ENCODE measurements at places on chromosomes 11 and 22. TPM values are rescaled to one million over a fixed set of nuclear protein-coding genes. Genes with fewer than 3 reads are reported as not detected.

Gene OR5P2
- total RNA-seq: not detected

Gene TCN1
- total RNA-seq: not detected

- no peak for DNase-seq
These were observed 95.5 kb downstream of the SPON1 start for GRCh38 chr11:14058061-14058460.

Gene CRYBA4
- total RNA-seq: not detected

Gene DDX25
- not detected for total RNA-seq

- no peak for DNase-seq
These were observed 16.5 kb upstream of the WT1 start for GRCh38 chr11:32451808-32452207.

DNA sequence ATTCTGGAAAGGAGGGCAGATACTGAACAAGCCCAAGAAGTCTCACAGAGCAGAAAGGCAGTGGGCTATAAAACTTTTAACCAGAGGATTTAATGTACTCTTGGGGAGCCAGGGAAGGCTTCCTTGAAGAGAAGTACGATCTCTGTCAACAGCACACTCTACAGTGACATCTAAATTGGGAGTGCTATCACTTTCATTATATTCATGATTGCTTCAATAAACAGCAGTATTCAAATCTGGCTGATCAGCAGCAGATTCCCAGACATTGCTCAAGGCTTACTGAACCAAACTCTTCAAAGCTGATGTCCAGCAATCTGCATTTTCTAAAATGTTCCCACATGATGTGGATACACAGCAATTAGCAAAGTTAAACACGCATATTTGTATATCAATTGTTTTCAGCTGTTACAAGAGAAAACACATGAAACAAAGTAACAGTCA is 44.2 kb downstream of the SYTL2 start:
- DNase-seq: no peak

DNA sequence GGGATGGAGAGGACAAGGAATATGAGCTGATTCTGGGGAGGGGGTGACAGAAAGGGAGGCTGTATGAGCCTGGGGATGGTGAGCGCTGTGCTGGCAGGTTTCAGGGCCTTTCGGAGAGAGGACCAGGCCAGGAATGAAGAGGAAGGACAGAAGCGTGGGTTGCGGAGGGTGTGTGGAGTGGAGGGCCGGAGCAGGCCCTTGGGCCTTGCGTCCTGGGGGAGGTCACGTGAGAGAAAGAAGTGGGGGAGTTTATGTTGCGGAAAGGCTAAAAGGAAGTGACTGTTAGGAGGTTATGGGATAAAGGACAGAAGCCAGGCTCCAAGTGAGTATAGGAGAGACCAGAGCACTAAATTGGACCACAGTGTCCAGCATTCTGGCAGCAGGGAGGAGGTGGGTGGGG is 17.5 kb downstream of the BCR start:
- no peak for DNase-seq

- DNase-seq: no peak
These were observed 31.1 kb upstream of the PRSS23 start for GRCh38 chr11:86769219-86769618.

DNA sequence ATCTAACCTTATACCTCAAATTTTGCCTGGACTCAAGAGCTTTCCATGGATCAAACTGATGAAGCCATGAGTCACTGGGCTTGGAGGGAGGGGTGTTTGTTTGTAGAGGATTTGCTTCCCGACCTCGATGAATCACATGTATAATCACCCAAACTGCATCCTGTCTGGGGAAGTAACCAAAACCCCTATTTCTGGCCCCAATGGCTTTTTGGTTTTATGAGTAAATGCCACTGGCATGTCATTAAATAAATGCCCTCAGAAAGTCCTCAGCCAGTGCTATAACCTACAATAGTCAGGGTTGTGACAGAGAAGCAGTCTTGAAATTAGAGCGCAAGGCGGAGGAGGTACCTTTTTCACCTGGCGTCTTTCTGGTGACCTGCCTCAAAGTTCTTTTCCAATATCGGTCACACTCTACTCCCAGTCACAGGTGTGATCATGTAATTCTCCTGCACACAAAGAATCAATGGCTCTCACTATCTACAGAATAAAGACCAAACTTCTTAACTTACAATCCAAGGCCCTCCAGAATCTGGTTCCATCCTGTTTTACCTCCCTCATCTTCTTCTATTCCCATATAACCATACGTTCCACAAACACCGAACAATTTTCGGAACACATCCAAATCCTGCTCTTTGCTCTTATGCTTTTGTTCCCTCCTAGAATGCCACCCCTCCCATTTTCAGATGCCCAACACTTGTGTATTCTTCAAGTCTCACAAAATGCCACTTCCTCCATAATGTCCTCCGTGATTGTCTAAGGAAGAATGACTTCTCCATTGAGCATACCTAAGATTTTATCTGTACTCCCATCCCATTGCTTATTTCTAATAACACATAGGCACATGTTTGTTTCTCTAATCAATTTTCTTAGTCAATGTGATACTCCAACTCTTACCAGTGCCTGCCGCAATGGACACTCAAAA is 81.3 kb upstream of the BLID start:
- no peak for DNase-seq

DNA sequence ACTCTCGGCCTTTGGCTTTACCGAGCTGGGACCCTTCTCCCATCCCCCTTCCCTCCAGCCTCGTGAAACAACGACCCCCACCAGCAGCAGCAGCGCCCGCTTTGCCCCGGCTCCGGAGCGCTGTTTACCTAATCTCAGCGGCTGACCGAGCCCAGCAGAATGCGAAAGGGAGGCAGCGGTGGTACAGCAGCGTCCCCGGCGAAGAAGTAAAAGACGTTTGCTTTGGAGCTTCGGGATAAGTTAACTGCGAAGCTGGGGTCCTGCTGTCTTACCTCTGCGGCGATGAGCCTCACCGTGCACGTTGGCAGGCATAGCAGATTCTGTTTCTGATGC is 2.0 kb upstream of the LARGE1 start:
- no peak for DNase-seq

Gene TMEM134
- total RNA-seq: 85.3 TPM

- no peak for DNase-seq
These were observed 1527.9 kb downstream of the BRD1 start for GRCh38 chr22:48299801-48300200.

DNA sequence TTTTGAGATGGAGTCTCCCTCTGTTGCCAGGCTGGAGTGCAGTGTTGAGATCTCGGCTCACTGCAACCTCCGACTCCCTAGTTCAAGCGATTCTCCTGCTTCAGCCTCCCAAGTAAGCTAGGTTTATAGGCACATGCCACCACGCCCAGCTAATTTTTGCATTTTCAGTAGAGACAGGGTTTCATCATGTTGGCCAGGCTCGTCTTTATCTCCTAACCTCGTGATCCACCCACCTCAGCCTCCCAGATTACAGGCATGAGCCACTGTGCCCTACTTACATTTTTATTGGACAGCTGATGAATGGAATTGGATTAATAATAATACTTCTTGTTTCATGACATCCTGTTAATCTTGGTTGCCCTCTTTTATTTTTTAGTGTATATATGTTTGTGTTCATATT is 3.0 kb upstream of the MRGPRD start:
- no peak for DNase-seq

Gene OR51B2
- not detected for total RNA-seq

Gene FGF4
- total RNA-seq: not detected

- DNase-seq: no peak
These were observed 97.0 kb upstream of the MPPED2 start for GRCh38 chr11:30683176-30683575.

GRCh38 chr11:9081153-9081552 is 10.2 kb downstream of the SCUBE2 start:
- DNase-seq: no peak

GRCh38 chr11:117815262-117815803 is 9.2 kb downstream of the FXYD2 start:
- DNase-seq: peak; percentile 79

DNA sequence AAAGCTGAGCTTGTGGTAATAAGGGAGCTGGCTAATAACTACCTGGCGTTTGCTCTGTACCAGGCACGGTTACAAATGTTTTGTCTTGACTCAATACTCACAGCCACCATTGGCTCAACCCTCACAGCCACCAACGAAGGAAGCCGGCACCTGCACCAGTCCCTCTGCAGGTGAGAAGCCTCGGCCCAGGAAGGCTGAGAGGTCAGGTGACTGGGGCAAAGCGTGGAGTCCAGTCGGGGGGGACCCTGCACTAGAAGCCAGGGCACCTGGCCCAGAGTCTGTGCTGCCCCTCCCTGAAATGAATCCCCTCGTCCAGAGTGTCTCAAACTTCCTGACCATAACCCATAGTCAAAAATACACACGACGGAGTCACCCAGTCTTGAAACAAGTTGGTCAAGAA is 90.1 kb downstream of the PHF21B start:
- DNase-seq: no peak

Gene C22orf42
- total RNA-seq: not detected
